ENCODE measurements at places on chromosomes 4 and X.

DNA sequence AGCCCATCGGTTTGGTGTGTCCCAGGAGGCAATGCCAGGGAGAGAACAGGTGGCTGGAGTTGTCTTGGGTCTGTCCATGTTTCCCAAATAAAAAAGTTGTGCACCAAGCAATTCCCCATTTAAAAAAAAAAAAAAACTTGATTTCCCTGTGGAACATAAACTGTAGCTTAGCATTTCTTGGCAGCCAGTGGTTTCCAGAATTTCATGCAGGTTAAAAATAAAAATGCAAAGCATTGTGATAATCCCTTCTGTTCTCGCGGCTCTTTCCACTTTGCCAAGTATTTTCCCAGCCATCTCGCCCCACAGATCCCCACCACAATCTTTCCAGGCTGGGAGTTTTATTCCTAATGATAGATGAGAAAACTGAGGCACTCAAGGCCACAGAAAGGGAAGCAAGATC is 51.4 kb upstream of the MSX1 start:
- no peak for DNase-seq

- DNase-seq, result no peak
Observed at GRCh38 chr4:187714957-187715356, 280.6 kb upstream of the ZFP42 start.

DNA sequence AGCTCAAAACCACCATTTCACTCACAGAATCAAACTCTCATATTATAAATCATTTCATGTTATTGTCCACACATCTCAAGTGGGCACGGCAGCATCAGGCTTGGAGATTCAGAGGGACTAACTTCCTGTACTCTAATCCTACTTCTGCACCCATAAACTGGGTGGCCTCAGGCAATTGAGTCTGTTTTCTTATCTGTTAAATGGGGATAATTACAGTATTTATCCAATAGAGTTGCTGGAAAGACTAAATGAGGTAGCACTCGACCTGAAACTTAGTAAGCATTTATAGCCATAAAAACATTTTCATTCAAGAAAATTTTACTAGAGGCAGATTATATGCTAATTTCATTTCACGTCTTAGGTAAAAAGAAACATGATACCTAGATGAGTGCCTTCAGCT is 13.0 kb downstream of the TBC1D1 start:
- no peak for DNase-seq

DNA sequence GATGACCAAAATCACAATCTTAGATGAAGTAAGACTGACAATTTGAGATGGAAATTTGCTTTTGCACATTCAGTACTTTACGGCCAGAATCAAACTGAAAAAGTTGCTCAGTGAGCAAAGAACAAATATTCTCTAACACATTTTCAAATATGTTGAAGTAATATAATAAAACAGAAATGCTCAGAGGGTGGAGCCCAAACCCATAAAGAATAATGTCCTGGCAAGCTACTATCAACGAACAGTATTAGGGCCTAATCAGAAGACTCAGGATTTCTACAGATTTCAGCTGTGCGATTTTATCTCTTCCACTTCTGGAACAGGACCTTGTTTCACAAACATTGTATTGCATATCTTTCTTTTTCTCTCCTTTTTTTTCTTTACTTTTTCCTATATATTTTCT is 505.0 kb downstream of the TECRL start:
- no peak for DNase-seq

DNA sequence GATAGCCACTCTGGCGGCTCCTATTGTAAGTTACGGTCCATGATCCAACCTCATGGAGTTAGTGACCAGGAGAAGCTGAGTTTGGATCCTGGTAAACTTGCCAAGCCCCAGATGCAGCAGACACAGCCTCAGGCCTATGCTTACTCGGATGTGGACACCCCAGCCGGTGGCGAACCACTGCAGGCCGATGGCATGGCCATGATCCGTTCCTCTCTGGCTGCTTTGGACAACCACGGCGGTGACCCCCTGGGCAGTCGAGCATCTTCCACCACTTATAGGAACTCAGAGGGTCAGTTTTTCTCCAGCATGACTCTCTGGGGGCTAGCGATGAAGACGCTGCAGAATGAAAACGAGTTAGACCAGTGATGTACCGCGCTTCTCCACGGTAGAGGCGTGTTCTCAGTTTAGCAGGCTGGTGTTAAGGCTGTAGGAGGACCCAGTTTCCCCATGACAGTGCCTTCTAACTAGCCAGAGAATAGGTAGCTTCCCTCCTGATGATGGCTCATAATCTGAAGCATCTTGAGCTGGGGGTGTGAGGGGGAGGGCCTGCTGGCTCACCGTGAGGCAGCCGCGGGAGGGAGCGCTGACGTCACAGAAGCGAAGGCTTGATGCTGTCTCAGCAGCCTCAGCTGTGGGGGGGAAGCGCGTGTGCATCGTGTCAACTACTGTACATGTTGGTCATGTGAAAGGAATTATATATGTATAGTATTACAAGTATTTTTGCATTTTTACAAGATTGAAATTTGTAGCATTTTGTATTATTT is 31.1 kb downstream of the ZBTB49 start:
- no peak for DNase-seq

GRCh38 chr4:150117094-150117493 is 38.8 kb downstream of the DCLK2 start:
- DNase-seq, result no peak

DNA sequence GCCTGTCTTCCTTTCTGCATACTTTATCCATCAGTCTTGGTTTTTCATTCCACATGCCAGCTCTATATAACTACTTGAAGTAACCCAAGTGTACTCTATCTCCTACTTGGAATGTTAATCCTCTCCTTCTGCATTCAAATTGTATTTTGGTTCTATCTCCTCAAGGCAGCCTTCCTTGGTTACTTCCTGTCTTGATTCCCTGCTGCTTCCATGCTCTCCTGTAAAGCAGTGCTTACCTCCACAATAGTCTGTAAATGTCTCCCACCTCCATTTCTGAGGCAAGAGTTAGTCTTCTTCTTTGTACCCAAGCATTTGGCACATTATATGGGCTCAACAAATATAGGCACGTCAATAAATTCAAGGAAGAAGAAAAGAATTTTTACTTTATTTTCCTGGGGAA is 298.4 kb downstream of the ARHGAP24 start:
- DNase-seq, result no peak

DNA sequence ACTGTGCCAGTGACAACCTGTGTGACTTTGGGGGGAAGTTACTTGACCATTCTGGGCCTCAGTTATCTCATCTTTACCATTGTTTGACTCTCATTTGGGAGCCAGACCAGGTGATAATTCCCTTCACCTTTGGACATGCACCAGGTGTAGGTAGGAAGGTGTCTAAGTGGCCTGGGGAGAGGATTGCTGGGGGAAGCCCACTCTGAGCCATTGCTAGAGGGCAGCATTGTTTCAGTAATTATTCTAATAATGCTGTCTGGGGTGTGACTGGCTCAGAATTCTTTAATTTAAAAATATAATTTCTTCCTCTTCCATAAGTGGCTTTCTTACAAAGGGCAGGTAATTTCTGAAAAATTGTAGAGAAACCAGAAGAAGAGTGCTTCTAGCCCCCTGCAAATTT is 104.3 kb downstream of the RTL9 start:
- no peak for DNase-seq

GRCh38 chrX:49053223-49054072 is 5.4 kb upstream of the CCDC120 start:
- DNase-seq, result peak; percentile 22

DNA sequence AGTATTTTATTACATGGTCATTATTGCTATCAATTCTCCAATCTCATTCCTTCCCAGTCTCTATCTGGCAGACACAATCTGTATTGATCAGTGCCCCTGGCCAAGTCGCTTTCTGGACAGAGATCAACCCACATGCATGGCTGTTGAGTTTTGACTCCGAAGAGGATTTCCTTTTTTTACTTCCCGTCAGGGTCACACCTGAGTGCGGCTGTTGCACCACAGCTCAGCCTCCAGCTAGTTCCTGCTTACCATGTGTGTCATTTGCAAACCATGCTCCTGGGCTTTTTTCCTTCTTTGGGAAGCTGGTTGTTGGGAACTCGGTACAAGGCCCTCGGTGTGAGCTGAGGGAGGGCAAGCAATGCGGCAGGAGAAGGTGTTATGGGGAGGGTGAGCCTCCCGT is 11.7 kb downstream of the MAGED2 start:
- no peak for DNase-seq

GRCh38 chr4:104879367-104879766 is 267.3 kb upstream of the TET2 start:
- DNase-seq, result no peak

DNA sequence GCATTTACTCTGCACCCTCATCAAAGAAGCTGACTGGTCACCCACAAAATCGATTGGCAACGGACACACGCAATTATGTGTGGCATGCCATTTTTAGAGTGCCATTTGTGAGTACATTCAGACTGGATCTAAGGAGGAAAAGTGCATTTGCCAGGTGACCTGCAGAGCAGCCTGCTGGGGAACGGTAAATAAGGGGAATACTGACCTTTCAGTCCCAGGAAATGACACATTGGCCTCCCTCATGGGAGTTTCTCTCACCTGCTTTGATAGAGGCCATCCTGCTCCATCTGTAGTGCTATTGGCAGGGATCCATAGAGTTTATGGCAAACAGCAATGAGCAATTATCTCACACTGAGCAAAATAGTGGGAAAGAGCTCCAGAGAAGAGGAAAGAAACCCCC is 127.8 kb downstream of the DDX53 start:
- DNase-seq, result no peak

DNA sequence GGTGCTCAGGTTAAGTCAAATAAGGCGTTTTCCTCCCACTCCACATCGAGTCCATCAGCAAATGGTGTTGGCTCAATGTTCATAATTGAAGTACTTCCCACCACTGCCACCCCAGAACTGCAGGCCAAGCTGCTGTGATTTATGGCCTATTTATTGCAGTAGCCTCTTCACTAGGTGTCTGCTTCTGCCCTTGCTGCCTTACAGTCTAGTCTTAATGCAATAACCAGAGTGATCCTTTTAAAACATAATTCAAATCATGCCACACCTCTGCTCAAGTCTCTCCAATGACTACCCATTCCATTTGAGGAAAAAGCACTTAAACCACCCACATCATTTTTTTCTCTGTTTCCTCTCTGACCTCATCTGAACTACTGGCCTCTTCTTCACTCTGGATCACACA is 220.3 kb downstream of the KCNIP4 start:
- DNase-seq, result no peak

GRCh38 chr4:83180431-83180968 is 66.0 kb upstream of the PLAC8 start:
- no peak for DNase-seq

GRCh38 chr4:125244848-125245450 is 69.8 kb upstream of the FAT4 start:
- no peak for DNase-seq

DNA sequence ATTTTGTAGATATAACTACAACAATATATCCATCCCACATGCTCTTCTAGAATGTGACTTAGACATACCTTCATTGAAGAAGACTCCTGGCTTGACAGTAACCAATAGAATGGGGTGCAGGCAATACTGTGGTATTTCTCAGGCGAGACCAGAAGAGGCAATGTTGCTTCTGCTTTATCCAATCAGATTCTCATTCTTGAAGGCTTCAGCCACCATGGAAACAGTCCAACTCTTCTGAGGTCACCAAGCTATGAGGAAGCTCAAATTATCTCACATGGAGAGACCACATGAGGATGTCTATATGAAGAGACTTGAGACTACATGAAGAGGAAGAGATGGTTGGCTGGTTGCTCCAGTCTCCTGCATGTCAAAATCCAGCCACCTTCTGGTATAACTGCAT is 469.9 kb downstream of the PCDH10 start:
- no peak for DNase-seq

DNA sequence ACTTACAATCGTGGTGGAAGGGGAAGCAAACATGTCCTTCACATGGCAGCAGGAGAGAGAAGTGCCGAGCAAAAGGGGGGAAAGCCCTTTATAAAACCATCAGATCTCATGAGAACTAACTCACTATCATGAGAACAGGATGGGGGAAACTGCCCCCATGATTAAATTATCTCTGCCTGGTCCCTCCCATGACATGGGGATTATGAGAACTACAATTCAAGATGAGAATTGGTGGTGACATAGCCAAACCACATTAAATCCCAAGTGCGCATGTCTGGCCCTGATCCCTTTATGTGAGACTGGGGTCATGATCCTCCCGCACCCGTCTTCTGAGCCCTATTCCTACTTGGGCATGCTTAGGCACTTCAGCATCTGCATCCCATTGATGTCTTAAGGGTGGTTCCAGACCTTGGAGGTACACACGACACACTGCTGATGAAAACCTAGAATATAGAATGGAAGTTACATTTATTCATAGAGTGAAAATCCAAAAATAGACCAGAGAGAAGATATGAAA is 116.0 kb downstream of the PTTG2 start:
- DNase-seq, result no peak

DNA sequence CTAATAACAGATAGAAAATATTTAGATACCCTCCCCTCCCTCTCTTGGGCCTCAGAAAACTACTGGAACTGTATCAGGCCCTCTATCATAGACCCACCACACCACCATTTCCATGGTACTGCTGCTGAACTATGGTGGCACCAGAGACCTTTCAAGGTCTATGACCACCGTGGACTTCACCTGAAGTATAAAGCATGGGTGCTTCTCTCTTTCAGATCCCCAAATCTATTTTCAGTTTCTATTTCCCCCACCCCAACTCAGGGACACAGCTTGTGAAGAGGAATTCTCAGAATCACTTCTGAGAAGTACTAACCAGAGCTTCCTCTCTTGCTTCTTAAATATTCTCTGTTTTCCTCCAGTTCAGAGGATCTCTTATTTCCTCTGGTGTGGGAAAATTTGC is 840.8 kb upstream of the HTR2C start:
- DNase-seq, result no peak

DNA sequence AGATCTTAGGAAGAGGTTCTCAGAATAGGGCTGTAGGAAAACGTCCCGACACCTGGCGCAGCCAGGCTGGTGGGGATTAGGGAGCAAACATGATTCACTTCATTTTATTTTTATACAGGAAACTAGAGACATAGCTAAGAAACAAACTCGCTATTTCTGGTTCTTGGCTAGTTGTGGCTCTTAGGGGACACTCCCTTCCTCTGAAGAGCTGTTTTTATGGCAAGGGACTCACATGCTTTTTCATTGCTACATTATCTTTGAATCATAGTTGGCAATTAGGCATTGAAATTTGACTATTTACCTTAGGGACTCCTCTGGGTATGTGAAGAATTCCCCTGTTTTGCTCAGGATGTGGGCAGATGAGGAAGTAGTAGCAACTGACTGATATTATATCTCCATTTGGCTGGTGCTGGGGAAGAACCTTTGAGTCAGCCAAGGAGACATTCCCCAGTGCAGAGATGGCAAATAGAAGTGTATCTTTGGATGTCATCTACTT is 174.5 kb downstream of the SMIM20 start:
- no peak for DNase-seq

- DNase-seq, result no peak
Observed at GRCh38 chr4:10441512-10441911, 15.7 kb downstream of the ZNF518B start.

DNA sequence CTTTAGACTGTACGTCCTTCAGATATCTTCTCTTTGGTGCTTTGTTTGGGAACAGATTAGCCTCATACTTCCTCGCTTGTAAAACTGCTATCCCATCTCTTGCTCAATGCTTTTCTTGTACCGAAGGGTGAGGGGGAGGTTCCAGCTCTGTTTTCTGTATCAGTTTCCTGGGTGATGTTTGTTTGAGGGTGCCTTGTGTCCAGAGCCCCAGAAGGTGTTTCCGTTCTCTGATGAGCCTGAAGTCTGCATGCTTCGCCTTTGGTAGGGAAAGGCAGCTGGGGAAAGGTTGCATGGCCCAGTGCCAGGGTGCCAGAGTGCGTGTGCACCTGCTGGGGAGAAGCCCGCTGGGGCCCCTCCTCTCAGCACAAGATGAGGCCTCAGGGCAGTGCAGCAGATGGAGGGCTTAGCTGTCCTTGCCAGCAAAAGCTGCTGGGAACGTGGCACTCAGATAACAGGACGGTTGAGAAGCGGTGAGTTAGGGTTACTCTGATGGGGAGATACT is 73.7 kb downstream of the TBL1X start:
- DNase-seq, result no peak

Measured in stimulated activated CD8-positive, alpha-beta memory T cell treated with anti-CD3 and anti-CD28 coated beads, Interleukin-15, amount 100 ng/mL, for 4 hours (primary cell).